ENCODE measurements at places on chromosomes 6 and 20.

- no peak for DNase-seq
Observed at GRCh38 chr20:13455713-13456112, 183.0 kb downstream of the TASP1 start.

- DNase-seq: no peak
Observed at GRCh38 chr6:152099446-152100182, 292.1 kb downstream of the ESR1 start.

- no peak for DNase-seq
Observed at GRCh38 chr20:63814891-63815614, 16.0 kb downstream of the ZBTB46 start.

GRCh38 chr6:25279748-25280343 lies 672 bp downstream of the CARMIL1 start:
- no peak for DNase-seq

DNA sequence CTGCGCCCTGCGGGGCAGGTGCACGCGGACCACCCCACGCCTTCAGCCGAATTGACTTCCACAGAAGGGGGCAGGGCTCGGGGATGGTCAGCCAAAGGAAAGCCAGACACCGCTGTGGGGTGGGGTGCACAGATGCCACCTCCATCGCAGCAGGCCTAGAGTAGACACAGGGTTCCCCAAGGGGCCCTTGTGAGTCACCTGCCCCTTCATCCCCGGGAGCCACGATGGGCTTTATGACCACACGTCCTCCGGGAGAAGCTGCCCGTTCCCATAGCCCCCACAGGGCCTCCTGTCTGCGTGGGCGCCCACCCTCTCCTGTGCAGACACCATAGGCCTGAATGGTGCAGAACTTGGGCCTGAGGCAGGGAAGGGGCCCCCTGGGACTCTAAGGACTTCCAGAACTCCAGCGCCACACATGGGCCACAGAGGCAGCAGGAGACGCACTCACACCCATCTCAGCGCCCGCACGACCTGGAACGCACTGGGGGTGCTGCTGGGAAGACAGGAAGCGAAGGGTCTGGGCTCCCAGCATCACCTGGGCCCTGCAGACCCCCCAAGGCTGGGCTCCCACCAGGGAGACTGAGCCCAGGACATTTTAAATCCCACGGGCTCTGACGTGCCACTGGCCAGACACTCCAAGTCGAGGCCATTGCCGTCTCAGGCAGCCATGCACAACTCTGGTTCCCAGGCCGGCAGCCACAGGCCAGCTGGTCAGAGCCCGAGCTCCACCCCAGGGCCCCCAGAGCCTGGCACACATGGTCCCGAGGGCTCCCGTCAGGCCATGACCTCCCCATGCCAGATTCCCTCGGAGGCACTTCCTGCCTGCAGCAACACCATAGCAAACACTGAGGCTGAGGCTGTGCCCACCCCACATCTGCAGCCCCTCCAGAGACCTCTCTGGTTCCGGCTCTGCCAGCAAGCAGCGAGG lies 134.2 kb downstream of the DLL1 start:
- no peak for DNase-seq

Measured in stimulated activated CD4-positive, alpha-beta T cell treated with anti-CD3 and anti-CD28 coated beads, TNF-alpha, amount 100 ng/mL, for 1 hour (primary cell).